ENCODE measurements at places on chromosomes 13 and 19. TPM values are rescaled to one million over a fixed set of nuclear protein-coding genes. Genes with fewer than 3 reads are reported as not detected.

DOCK6 gene
- 45.8 TPM for polyA plus RNA-seq

DNA sequence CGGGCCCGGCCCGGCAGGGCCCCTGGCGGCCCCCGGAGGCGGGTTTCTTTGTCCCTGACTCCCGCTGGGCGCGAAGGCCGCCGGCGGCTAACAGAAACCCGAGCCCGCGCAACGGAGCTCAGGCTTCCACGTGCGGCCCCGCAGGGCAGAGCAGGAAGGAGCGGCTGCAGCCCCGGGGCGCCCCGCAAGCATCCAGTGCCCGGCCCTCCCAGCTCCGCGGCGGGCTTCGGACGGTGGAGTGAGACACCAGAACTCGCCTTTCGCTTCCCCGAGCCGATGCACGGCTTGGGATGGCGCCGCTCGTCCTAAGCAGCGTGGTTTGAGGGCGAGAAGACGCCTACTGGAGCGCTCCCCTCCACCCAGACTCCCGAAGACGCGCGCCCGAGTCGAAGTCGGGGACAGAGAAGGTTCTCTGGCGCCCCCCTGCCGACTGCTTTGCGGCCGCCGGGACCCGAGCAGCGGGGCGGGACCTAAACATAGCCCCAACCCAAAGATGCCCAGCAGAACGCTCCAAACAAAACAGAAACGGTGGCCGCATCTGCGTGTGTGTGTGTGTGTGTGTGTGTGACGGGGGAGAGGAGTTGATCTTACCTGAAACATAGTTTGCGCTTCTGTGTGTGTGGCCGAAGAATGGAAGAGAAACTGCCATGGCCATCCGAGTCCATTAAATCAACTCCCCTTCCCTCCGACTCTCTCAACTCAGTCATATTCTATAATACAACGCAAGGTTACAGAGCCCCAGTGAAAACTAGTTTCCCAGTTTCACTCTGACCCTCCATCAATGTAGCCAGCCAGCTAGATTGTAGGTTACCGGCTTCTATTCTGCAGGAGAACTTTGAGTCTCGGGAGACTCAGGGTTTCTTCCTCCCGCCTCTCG is 629 bp upstream of the FGF9 start:
- DNase-seq = peak; percentile 79

GRCh38 chr13:97471711-97472110 is 37.7 kb downstream of the RAP2A start:
- no peak for DNase-seq

DNA sequence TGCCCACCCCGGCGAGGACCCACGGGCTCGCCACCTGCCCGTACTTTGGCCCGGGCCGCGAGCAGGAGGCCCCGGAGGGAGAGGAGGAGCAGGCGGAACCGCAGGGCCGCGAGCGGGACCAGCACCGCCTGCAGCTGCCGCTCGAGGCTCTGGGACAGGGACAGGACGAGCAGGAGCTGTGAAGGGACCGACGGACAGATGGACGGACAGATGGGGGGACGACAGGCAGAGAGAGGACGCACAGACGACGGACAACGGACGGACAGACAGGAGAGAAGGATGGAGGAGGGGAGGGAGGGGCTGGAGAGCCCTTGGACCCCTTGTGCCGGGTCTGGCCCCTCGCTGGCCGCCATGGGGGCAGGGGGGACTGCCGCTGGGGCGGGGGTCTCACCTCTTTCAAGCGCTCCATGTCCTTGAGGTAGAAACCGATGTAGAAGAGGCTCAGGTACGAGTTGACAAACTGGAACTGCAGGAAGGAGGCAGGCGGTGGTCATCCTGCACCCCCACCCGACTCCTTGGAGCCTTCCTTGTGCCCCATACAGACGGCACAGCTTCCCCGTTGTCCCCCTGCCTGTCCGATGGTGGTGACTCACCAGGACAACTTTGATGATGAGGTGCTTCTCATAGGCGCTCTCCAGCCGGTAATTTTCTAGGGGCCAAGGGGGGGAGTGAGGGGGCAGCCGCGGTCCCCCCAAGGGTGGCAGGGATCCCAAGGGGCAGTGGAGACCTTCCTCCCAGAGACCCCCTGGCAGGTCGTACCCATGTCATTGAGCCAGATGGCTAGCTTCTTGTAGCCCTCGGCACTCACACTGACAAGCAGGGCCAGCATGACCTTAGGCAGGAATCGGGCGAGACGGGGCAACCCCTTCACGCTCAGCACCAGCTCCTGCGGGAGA is 5.0 kb downstream of the ANO8 start:
- DNase-seq = no peak

OR7C1 gene
- not detected for polyA plus RNA-seq

TMEM38A gene
- 10.7 TPM for polyA plus RNA-seq

SULT2B1 gene
- 2.3 TPM for polyA plus RNA-seq

- DNase-seq = no peak
These were observed at the start of gene YJEFN3 for GRCh38 chr19:19528721-19529490. Gene YJEFN3, plus strand, starts transcription at chr19:19528911. Its CDS starts 22 bp downstream, at chr19:19528933.

- peak; percentile 44 for DNase-seq
These were observed 135.3 kb downstream of the MTUS2 start for GRCh38 chr13:28955264-28955966.

- DNase-seq = no peak
These were observed 509.9 kb upstream of the GPC6 start for GRCh38 chr13:92716749-92717148.

All from kidney (tissue), 22 donors.